ENCODE measurements at places on chromosomes 16 and 17.
A peak's percentile ranks its signal among the peaks of the same experiment; 100 is the strongest.

DNA sequence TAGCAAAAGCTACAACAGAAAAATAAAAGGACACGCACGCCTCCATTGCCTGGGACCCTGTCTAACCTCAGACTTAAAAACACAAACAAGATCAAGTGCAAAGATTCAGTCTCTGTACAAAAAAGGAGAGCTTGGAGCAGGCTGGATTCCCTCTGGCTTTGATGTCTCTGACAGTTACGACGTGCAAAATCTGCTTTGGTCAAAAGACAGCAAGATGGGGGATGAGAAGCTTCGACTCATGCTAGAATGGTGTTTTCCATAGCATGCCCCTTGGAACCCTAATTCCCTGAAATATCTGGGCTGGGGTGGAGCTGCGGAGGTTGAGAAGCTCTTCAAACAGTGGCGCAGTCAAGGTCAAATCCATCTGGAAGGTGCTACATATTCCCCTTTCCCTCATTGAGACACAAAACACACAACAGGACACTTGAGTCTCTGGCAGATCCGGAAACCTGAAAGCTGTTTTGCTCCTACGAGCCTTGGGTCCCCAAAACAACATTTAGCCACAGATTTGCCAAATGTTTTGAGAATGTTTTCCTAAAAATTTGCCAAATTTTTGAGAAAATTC is 9.1 kb downstream of the MYH11 start:
- DNase-seq, result no peak

- no peak for DNase-seq
Observed at GRCh38 chr17:2649191-2649590, 55.7 kb downstream of the PAFAH1B1 start.

GRCh38 chr17:21100636-21101035 is 26.1 kb upstream of the DHRS7B start:
- DNase-seq, result no peak

GRCh38 chr16:67191995-67192681 is at the start of gene E2F4:
Gene E2F4, plus strand, starts transcription at chr16:67192155. Its CDS starts 73 bp downstream, at chr16:67192228.
- peak; percentile 88 for DNase-seq

DNA sequence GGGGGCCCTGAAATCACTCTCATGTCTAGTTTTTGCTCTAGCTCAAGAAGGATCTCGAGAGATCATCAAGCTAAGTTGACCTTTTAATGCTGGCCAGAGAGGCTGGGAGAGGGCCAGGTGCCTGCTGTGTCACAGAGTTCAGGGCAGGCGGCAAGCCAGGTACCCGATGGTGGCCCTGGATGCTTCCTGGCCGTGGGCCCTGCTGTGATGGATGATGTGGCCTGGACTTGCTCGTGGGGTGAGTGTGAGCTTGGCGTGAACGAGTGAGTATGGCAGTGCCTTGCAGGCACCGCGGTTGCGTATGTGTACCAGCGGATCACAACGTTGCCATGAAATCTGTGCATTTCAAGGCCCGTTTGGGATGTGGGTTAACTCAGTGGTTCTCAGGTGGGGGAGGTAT is 7.4 kb downstream of the IRF8 start:
- no peak for DNase-seq

- no peak for DNase-seq
Observed at GRCh38 chr17:79792984-79793923, 3.6 kb downstream of the CBX8 start.

GRCh38 chr17:50640686-50641351 is 6.1 kb downstream of the ABCC3 start:
- DNase-seq, result no peak

DNA sequence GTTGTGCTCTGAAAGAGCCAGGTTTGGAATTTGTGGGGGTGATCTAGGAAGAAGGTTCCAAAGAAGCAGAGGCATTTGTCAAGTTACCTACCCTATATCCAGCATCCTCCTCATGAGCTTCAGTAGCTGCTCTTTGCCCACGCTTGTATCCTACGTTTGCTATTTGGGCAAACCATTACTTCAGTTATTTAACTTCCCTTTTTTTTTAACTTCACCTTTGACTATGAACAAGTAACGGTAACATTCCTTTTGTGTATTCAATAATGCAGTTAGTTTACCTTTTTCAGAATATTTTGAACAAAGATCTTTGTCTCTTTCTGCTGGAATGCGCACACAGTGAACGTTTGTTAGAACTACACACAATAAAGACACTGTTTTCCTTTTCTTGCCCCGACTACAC is 41.5 kb downstream of the CYB5B start:
- no peak for DNase-seq

DNA sequence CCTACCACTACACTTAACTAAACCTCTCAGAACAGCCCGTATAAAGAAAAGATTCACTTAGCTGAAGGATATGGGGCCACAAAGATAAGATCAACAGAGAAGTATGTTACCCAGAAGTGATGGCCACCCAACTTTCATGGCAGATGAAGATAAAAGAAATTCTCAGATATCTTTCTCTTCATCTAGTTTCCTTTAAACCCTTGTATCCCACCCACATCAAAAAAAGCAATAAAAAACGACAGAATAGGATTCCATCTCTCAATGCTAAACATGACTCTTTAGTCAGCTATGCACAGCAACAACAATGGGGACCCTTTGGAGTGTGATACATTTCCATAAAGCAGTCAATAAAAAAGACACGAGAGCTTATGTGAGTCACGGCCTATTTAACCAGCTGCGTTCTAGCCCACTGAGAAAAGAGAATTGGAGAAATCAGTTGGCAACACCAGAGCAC is 86.6 kb downstream of the SNX11 start:
- peak; percentile 82 for DNase-seq

Measured in NCI-H1092 treated with DMSO at 0.1 percent for 48 hours (cell line).